ENCODE measurements at places on chromosomes 5 and 9.

DNA sequence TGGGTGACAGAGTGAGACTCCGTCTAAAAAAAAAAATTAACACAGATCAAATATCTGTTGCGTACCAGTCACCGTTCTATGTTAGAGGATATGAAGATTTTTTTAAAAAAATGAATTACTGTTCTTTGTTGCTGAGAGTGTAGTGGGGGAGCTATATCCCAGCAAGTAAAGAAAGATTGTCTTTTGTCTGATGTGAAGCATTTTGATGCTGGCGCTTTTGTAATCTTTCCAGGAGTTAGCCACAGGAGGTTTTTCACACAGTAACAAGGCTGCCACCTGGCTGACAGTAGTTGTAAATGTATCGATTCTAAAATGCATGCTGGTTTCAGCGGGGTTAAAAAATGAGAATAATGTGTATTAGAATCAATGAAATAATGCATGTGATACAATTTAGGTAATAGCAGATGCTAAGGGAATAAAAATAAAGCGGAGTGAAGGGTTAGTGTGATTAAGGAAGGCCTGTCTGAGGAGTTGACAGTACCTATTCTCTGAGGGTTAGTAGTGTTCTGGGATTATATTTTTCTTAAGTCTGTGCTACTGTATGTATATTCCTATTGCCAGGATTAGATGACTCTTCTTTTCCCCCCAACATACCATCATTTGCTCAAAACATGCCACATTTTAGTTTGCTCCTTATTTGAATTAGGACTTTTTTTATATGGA is 3.4 kb downstream of the LMNB1 start:
- no peak for DNase-seq

GRCh38 chr9:96484521-96484931 is 34.6 kb downstream of the HABP4 start:
- DNase-seq = no peak

GRCh38 chr9:136535070-136535469 is 10.8 kb downstream of the NOTCH1 start:
- no peak for DNase-seq

GRCh38 chr5:111769541-111769940 is 12.5 kb upstream of the NREP start:
- no peak for DNase-seq

- no peak for DNase-seq
These were observed 41.6 kb downstream of the PRELID2 start for GRCh38 chr5:145793574-145793973.

DNA sequence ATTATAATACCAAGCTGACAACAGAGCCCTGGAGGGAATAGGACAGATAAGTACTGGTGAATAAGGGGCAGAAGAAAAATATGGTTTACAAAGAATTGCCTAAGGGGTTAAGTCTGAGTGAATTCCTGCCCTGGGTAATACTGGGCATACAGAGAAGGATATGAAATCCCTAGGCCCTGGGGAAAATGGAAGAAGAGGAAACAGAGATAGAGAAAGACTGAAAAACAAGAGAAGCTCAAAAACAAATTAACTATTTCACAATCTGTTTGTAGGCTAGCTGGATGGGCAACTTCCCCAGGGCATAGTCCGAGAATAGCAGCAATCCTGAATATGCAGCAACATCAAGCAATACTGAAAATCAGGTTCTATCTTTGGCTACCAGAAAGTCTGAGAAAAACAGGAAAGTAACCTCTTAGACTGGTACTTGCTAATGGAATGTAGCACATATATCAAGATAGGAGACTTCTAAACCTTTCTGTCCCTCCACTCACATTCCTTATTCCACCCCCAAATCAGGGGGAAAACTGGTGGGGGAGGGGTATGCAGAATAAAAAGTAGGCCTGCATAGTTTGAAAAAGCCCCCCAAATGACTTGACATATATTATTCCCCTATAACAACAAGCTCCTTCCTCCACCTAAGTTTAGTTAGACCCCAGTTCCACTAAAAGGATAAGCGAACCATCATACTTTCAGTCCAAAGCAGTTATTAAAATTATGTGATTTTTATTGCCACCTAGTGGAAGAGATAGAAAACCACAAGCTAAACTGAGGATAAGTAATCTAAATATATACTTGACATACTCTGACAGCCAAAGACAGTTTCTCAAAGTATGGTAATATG is 20.6 kb downstream of the SLC38A9 start:
- peak; percentile 48 for DNase-seq

GRCh38 chr5:58024151-58024550 is 435.7 kb downstream of the PLK2 start:
- DNase-seq = no peak

DNA sequence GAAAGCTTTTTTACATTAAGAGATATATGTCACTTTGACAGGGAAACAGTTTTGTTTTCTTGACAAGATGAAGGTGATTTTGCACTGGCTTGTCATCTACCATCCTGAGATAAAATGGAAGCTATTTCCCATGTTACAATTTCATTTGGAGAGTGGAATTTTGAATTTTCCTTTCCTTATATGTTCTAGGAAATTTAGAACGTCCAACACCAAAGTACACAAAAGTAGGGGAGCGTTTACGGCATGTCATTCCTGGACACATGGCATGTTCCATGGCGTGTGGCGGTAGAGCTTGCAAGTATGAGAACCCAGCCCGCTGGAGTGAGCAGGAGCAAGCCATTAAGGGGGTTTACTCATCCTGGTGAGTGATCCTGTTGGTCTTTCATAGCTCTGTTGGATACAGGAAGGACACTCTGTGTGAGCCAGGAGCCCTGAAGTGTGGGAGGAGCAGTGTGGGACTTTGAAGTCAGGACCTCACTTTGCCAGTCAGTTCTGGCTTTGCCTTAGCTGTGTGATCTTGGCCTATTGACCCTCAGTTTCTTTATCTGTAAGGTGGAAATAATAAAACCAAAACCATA is 887 bp downstream of the PTPDC1 start:
- no peak for DNase-seq

- no peak for DNase-seq
These were observed 27.1 kb downstream of the LHX6 start for GRCh38 chr9:122201641-122202040.

All from right forelimb (tissue), 1 donor.